ENCODE measurements at places on chromosomes 1 and 21.

DNA sequence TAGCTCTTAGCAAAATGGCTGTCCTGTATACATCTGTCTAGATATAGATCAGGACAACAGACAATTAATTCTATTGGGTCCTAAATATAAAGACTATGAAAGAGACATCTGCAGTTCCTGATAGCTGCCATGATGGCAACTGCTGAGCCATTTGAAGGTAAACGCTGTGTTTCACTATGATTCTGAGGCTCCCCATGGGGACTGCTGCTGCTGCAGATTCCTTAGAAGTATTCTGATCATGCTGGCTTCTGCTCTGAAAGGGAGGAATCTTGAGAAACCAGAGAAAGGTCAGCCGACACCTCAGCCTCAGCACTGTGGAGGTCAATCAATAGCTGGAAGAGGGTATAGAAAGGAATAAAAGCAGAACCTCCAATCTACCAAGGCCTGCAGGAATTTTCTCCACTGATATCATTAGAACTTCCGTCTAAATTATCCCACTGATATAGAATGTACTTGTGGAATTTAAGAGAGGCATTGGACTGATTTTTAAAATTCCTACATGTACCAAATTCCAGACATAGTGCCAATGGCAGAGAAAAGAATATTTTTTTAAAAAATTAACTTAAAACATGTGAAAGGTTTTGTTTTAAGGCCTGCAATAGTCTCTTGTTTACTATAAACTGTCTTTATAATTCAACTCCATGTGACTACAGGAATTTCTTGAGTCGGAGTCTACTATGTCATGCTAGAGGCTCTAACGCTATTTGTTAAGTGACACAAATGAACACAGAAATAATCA lies 53.2 kb downstream of the DDAH1 start:
- DNase-seq, result no peak

DNA sequence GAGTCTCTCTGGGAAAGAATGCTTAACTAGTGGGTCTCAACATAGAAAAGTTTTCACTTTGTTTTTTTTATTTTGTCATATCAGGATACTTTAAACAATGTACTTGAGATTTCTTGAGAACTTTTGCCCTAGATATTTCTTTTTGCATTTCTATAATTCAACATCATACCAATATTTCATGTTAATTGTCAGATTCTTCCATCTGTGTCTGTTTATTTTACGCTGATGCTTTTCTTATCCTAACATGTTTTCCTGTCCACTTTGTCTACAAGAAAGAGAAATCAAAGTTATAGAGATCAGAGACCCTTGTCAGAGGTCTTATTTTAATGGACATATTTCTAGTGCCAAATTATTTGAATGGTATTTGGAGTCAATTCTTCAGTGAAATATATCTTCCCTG lies 95.5 kb upstream of the B3GALT2 start:
- DNase-seq, result no peak

DNA sequence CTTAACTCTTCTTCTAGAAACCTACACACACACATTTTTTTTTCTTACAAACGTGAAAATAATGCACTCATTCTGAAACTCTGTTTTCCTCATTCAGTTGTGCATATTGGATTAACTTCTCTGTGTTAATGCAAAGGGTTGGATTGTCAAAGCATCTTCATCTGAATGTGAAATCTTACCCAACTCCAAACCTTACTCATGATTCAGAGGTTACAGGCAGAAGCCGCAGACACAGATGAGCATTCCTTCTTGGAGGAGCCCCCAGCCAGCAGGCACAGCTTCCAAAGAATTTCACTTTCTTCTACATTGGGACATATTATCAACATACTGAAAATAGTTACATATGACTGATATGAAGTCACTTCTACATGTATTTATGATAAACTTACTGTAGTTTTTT lies 15.7 kb downstream of the PATJ start:
- no peak for DNase-seq

DNA sequence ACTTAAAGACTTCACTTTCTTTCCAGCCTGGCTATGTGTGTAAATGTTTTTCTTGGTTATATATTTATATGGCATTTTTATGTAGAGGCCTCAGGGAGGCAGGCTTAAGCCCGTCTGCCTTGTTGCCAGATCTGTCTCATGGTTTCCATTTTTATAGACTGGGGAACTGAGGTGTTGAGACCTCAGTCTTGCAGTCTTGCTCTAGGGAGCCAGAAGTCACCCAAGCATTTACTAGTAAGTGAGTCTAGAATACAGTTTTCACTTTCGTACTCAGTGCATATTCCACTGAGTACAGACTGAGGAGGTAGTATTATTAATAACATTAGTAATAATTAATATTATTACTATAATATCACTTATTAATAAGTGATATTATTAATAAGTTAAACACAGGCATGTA lies 161.4 kb downstream of the UCK2 start:
- no peak for DNase-seq

- no peak for DNase-seq
These were observed 284.6 kb downstream of the DNM3 start for GRCh38 chr1:172125812-172126430.

- no peak for DNase-seq
These were observed 23.1 kb downstream of the CLDN14 start for GRCh38 chr21:36456729-36457414.

GRCh38 chr1:29635501-29636263 lies 399.4 kb downstream of the PTPRU start:
- no peak for DNase-seq

DNA sequence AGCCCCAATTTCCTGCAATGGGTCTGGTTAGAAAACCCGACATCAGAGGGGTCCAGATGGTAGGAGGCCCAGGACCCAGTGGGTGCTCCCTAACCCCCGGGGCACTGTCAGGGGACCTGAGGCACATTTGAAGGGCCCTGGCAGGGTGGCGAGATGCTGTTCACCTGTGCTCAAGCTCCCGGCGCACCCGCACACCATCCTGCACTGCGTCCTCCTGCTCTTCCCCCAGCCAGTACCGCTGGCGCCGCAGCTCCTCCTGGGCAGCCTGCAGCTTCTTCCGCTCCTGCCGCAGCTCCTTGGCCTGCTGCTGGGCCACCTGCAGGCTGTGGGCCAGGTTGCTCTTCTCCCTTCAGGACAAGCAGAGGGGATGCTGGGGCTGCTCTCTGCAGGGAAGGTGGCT lies 36.0 kb downstream of the RNU1-1 start:
- DNase-seq, result no peak

DNA sequence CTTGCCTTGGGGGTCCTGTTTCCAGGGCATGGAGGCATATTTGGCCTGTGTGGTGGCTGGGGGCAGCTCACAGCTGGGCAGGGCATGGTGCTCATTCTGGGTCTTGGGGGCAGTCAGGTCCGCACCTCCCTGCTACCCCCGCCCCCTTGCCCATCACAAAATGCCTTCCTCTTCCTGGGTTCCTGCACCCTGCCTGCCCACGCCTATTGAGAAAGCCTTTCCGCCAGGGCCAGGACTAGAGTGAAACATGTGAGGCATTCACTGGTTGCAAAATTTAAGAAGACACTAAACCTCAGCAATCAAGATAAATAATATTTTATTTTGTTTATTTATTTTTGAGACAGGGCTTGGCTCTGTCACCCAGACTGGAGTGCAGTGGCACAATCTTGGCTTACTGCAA lies 19.7 kb downstream of the PTAFR start:
- no peak for DNase-seq

- no peak for DNase-seq
These were observed 150.8 kb downstream of the NR5A2 start for GRCh38 chr1:200178340-200178739.

GRCh38 chr1:233788687-233789086 lies 115.8 kb upstream of the SLC35F3 start:
- DNase-seq, result no peak

- peak; percentile 89 for DNase-seq
These were observed at the start of gene MINDY1 for GRCh38 chr1:151006327-151007052. Gene MINDY1 (minus strand): TSS chr1:151006902. CDS start chr1:151002617, 4,285 bp downstream.

GRCh38 chr1:35191429-35192055 lies 1.4 kb downstream of the SFPQ start:
- DNase-seq, result no peak

GRCh38 chr1:219783605-219784235 lies 144.6 kb downstream of the SLC30A10 start:
- DNase-seq, result no peak

DNA sequence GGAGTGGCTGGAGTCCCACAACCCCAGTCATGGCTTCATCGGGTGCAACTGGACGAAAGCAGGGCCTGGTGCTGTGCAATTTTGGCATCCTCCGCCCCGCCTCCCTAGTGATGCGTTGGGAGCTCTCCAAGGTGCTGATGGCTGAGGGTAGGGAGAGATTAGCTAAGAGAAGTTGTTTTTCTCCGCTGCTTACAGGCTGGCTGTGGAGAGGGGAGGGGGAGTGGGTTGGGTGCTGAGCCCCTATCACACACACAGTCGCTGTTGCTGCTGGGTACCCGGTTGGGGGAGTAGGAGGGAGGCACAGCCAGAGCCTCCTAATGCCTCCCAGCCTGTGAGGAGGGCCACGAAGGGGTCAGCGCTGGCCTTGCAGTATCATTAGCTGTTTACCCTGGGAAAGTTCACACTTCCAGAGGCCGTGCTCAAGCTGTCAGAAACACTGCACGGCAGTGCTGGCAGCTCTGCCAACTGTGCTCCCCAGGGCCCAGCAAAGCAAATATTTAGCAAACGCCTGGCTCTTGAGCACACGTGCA lies 110.0 kb downstream of the GRIK3 start:
- DNase-seq, result peak; percentile 64

All from hematopoietic multipotent progenitor cell treated with erythropoietin and hydrocortisone succinate and interleukin-3 and kit ligand, for 8 days (in vitro differentiated cells).